ENCODE measurements at places on chromosomes 16 and 17.

GRCh38 chr16:67249178-67250044, 632 bp downstream of the SLC9A5 start:
- peak; percentile 51 for DNase-seq

- DNase-seq, result no peak
These were observed 14.1 kb upstream of the G6PC1 start for GRCh38 chr17:42886283-42887176.

DNA sequence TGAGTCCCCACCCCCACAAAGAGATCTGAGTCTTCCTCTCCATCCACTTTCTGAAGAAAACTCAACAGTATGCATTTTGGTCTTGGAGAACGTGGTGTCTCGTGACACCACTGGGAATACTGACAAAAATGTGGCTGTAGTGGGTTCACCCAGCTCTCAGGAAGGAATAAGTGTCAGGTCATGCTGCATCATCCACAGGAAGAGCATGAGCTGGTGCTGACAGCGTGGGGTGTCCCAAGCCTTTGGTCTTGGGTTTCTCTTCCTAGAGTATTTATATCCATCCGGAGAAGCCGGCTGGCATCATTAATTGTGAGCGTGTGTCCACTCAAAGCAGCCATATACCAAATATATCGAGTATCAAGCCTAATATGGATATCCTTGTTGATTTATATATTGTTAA, 55.9 kb downstream of the C17orf67 start:
- peak; percentile 55 for DNase-seq

DNA sequence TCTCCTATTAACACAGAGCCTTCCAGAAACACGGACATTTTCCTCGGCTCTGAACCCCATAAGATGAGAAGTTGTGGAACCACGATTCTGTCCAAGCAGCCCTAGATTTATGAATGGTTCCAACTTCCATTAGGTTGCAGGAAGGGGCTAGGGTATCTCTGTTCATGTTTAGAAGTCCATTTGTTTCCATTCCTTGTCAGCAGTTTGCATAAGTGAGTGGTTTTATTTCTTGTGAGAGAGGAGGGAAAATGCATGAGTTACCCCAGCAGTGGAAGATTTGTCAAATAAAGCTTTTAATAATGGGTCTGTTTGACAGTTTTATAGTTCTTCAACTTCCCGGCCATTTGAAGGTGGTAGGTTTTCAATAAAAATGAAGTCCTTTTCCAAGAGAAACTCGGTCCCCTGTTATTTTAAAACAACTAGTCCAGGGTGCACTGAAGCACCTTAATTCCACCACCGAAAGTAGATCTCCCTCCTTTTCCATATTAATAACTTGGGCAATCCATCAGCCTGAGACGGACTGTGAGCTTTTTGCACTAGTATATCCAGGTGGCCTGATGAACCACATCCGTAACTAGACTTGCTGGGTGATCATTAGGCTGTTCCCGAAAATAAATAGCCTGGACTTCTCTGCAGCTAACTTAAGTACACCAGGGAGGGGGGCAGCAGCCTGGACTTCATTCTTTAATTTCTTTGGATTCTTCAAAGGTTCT, 181.3 kb downstream of the TMEM114 start:
- no peak for DNase-seq

GRCh38 chr17:27319541-27320221, 25.8 kb downstream of the WSB1 start:
- peak; percentile 91 for DNase-seq

- DNase-seq, result no peak
These were observed 18.2 kb downstream of the ALOX15B start for GRCh38 chr17:8056976-8057625.

DNA sequence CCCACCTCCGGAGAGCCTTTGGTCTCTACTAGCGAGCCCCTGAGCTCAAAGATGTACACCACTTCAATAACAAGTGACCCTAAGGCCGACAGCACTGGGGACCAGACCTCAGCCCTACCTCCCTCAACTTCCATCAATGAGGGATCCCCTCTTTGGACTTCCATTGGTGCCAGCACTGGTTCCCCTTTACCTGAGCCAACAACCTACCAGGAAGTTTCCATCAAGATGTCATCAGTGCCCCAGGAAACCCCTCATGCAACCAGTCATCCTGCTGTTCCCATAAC, 702 bp downstream of the SPN start:
- no peak for DNase-seq

GRCh38 chr17:63476854-63477479, at the start of gene ACE:
Gene ACE, plus strand, starts transcription at chr17:63477061. Its CDS starts 34 bp downstream, at chr17:63477095.
- DNase-seq, result peak; percentile 48

- peak; percentile 54 for DNase-seq
These were observed 113.6 kb downstream of the SMG6 start for GRCh38 chr17:2190014-2190413.

GRCh38 chr16:8849411-8850011, 19.3 kb downstream of the CARHSP1 start:
- no peak for DNase-seq

DNA sequence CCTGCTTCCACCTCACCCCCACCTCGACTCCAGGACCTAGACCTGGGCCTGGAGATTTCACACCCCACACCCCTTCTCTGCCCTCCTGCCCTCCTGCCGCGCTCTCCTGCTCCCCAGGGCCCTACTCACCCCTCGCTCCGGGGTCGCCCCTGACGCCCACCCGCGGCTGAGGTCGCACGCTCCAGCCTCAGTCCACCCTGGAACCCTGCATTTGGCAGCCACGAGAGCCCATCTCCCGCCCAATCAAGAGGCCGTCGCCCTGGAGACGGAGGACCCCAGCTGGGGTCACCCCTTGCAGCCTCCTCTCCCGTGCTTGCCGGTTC, 16.1 kb downstream of the TLE7 start:
- no peak for DNase-seq

DNA sequence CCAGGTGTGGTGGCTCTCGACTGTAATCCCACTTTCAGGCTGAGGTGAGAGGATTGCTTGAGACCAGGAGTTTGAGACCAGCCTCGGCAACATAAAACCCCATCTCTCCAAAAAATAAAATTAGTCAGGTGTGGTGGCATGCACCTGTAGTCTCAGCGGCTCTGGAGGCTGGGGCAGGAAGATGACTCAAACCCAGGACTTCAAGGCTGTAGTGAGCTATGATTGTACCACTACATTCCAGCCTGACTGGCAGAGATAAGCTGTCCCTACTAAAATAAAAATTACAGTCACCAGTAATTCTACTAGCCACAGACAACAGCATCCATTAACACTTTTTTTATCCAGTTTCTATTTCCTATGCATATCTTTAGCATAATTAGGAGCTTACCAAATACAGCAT, 176.3 kb downstream of the CPPED1 start:
- no peak for DNase-seq

DNA sequence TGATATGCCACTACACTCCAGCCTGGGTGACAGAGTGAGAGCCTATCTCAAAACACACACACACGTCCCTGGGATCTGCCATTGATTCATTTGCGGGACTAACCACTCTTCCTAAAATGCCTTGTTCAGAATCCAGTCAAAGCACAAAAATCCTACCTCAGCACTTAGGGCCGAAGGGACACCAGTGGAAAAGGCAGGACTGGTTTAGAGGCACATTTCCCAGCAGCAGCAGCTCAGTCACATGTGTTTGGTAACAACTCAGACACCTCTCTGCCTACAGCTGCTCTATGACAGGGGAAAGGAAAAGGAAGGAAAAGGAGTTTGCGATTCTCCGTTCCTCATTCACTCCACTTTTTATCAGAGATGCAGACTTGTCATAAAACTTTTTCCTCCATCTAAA, 12.2 kb downstream of the KNOP1 start:
- no peak for DNase-seq

DNA sequence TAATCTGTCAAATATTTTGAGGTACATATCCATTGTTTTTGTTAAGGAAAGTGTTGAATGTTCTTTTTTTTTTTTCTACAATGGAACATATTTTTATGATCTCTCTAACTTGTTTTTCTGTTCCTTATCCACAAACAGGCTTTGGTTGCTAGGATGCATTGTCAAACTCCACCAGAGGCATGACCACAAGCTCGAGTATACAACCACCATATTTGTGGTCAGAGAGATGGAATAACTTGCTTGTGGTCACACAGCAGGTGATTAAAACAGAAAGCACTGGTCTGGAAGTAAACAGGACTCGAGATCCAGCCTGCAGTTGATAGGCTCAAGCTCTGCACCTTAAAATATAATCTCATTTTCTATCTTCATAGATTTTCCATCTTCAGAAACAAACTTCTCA, 105.8 kb upstream of the ADAMTS18 start:
- DNase-seq, result no peak

GRCh38 chr17:28124962-28125361, 82.5 kb downstream of the NLK start:
- DNase-seq, result no peak

GRCh38 chr16:21638573-21638975, 13.8 kb downstream of the IGSF6 start:
- peak; percentile 85 for DNase-seq

GRCh38 chr17:67974185-67974584, 22.1 kb downstream of the C17orf58 start:
- DNase-seq, result no peak

DNA sequence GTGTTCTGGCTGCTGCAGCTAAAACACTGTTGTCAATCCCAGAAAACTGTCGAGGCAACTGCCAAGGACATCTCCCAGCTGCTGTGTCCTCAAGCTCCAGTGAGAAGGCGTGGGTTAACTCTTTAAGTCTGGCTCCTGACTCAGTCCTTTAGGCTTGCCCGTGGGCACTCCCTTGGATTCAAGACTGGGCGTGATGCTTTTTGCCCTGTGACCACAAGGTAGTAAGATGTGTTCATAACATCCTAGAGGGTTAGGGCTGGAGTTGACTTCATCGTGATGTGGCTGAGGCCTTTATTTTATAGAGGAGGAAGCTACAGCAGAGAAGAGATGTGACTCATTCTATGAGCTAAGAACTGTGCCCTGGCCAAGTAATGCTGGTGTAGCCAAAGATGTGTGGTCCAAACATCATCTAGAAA, 50.9 kb upstream of the TEKT3 start:
- DNase-seq, result peak; percentile 95

- no peak for DNase-seq
These were observed 3.5 kb upstream of the LCMT1 start for GRCh38 chr16:25108054-25108453.

GRCh38 chr17:76597156-76598003, 11.7 kb upstream of the ST6GALNAC2 start:
- DNase-seq, result no peak

DNA sequence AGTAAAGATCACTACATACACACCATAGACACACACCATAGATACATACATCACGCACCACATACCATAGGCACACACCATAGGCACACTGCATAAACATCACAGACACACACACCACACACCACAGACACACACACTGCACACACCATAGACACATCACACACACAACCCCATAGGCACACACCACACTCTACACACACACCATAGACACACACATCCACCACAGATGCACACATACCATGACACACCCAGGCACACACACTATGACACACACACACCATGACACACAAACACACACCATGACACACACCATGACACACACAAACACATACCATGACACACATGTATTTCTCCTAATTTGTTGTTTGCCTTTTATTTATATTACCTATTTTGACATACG, 14.1 kb downstream of the TBC1D16 start:
- DNase-seq, result no peak

- no peak for DNase-seq
These were observed 16.4 kb downstream of the PIMREG start for GRCh38 chr17:6460531-6461161.

GRCh38 chr16:85625485-85626117, 12.5 kb downstream of the GSE1 start:
- no peak for DNase-seq

DNA sequence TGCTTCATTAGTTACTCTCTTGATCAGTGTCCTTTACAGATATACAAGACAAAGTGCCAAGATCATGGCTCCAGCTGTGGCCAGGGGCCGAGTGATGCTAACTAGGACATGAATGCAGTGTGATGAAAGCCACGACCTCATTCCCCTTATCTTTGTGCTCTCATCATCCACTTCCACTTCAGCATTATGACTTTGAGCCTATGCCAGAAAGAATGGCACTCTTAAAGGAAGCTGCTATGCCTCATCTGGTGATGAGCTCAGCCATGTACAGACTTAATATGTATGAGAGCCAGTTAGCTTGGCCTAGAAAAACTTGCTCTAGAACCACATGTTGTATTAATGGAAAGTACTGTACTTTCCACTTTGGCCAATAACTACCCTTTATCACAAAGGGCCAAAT, 179.1 kb downstream of the TOX3 start:
- no peak for DNase-seq

DNA sequence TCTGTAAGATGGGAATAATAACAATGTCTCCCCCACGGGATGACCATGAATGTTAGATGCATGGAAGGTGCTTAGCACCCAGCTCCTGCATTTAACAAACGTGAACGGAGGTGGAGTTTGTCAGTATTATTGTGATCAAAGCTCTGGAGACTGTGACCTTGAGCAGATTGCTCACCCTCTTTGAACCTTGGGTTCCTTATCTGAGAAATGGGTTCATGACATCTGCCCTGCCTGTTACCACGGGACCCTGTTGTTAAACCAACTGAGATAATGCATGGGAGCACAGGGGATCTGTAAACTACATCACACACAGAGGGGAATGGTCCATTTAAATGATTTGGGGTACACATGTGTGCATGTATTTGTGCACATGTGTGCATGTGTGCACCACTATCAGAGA, 29.6 kb downstream of the MRM1 start:
- DNase-seq, result no peak

DNA sequence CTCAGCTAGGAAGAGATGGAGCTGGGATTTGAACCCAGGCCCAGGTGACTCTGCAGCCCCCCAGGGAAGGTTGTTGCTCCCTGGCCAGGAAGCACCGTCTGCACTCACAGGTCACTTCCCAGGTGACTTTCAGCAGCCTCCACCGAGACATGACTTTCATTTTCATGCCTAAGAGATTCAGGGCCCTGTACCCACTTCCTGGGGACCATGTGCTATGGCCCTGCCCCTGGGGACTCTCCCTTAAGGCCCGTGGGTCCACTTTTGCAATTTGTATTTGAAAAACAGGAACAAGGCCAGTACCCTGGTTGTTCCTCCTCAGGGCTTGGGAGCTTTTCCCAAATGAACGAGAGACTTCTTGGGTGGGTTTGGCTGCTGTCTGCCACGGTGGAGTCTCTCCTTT, 191.0 kb downstream of the IRF8 start:
- DNase-seq, result no peak

All from foreskin fibroblast (primary cell).